ENCODE measurements at places on chromosomes 7 and 10. TPM values are rescaled to one million over a fixed set of nuclear protein-coding genes. Genes with fewer than 3 reads are reported as not detected.

GRCh38 chr7:5633161-5634106 lies 148.0 kb downstream of the RNF216 start:
- H3K27ac ChIP-seq, result peak overlapping the region; percentile 69
- H3K36me3 ChIP-seq, result no peaks in the 10 kb centered on the region
- H3K27me3 ChIP-seq, result no peaks in the 10 kb centered on the region
- DNase-seq, result no peak

- no peak for DNase-seq
- no peaks in the 10 kb centered on the region for H3K36me3 ChIP-seq
- H3K27me3 ChIP-seq, result no peaks in the 10 kb centered on the region
- no peaks in the 10 kb centered on the region for H3K4me1 ChIP-seq
- H3K4me3 ChIP-seq, result no peak overlapping the region
Observed at GRCh38 chr7:124201768-124202349, 169.0 kb upstream of the TMEM229A start.

GRCh38 chr7:96016056-96016586 lies 243.8 kb downstream of the DYNC1I1 start:
- no peaks in the 10 kb centered on the region for H3K27me3 ChIP-seq
- no peaks in the 10 kb centered on the region for H3K36me3 ChIP-seq
- DNase-seq, result no peak
- H3K27ac ChIP-seq, result no peak overlapping the region
- H3K4me1 ChIP-seq, result peaks cover 8% of the 10 kb centered on the region

GRCh38 chr10:34121125-34121753 lies 693.9 kb downstream of the PARD3 start:
- H3K27me3 ChIP-seq, result no peaks in the 10 kb centered on the region
- H3K4me1 ChIP-seq, result peaks cover 3% of the 10 kb centered on the region
- no peak overlapping the region for H3K27ac ChIP-seq
- DNase-seq, result no peak
- no peak overlapping the region for H3K4me3 ChIP-seq

DNA sequence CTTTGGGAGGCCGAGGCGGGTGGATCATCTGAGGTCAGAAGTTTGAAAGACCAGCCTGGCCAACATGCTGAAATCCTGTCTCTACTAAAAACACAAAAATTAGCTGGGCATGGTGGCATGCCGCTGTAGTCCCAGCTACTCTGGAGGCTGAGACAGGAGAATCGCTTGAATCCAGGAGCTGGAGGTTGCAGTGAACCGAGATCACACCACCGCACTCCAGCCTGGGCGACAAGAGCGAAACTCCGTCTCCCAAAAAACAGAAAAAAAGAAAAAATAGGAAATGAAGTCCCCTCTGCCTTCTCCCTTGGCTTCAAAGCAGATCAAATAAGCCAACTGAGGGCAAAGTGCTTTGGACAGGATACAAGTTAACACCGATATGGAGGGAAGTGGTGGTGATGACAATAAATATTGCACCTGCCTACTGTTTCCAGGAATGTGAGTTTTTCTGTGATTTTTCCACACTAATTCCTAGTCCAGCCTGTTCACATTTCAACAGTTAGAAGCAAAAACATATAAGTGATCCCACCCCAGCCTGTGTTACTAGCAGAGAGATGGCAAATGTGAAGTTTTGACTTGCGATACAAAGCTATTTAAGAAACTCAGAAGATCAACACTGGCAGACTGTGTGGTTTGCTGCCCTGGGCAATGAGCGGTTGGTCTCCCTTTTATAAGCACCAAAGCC lies 291.2 kb upstream of the AOAH start:
- no peaks in the 10 kb centered on the region for H3K4me1 ChIP-seq
- H3K36me3 ChIP-seq, result no peaks in the 10 kb centered on the region
- H3K27ac ChIP-seq, result no peak overlapping the region
- no peak overlapping the region for H3K4me3 ChIP-seq

DNA sequence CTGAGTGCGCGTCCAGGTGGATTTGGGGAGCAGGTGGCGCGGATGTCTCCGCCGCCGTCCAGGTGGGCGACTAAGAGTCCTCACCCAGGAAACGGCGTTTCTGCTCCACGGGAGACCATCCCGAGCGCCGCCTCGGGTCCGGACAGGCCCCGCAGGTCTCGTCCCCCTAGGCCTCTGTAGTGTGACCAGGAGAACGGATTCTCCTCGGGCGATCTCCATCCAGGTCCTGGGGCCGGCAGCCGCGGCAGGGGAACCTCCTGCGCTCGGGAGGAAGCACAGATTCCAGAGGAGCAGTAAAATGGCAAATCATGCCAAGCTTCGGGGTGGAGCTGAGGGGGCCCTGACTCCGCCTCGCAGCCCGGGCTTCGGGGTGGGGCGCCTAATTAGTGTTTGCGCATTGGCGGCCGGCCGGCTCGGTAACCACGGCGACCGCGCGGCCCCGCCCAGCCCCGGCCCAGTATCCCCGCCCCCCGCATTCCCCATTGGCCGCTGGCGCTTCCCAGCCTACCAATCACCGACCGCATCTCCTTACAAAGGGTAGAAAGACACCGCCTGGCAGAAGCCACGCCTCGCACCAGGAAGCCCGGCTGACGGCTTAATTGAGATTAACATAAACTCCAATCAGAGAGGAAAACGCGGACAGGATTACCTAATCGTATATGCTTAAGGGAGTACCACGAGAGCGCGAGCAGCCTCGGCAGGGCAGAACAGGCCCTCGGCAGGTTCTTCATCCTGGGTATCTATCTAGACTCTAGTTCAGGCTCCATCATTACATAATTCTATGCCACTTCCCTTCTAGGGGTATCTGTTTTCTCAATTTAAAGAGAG lies 168.6 kb downstream of the ARHGAP12 start:
- H3K27ac ChIP-seq, result peak overlapping the region; percentile 90
- no peaks in the 10 kb centered on the region for H3K36me3 ChIP-seq
- H3K4me3 ChIP-seq, result peak overlapping the region; percentile 71
- H3K4me1 ChIP-seq, result peaks cover 17% of the 10 kb centered on the region

CLRN3 gene
- not detected for total RNA-seq

ST8SIA6 gene
- total RNA-seq, result 0.87 TPM

OR2A14 gene
- not detected for total RNA-seq

DNA sequence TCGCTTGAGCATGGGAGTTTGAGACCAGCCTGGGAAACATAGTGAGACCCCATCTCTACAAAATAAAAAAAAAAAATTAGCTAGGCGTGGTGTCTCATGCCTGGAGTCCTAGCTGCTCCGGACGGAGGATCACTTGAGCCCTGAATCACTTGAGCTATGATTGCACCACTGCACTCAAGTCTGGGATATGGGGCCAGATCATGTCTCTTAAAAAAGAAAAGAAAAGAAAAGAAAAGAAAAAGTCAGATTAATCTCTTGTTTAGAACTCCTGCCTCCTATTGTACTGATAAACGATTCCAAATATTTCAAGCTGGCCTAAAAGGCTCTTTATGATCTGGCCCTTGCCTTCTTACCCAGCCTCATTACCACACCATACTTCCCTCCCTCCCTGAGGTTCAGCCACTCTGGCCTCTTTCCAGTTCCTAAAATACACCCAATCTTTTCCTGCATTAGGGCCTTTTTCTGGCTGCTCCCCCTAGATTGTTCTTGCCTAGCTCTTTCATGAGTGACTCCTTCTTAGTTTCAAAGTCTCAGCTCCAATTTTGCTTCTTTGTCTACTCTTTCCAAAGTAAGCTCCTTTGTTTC lies 41.7 kb downstream of the VCL start:
- peak overlapping the region; percentile 59 for H3K27ac ChIP-seq
- H3K27me3 ChIP-seq, result no peaks in the 10 kb centered on the region
- H3K4me1 ChIP-seq, result peaks cover 37% of the 10 kb centered on the region
- H3K4me3 ChIP-seq, result no peak overlapping the region

- no peak overlapping the region for H3K4me3 ChIP-seq
- no peaks in the 10 kb centered on the region for H3K27me3 ChIP-seq
- H3K4me1 ChIP-seq, result peaks cover 57% of the 10 kb centered on the region
- peak overlapping the region; percentile 50 for H3K27ac ChIP-seq
- no peaks in the 10 kb centered on the region for H3K36me3 ChIP-seq
Observed at GRCh38 chr7:100472121-100472851, 6.7 kb downstream of the TSC22D4 start.

DNA sequence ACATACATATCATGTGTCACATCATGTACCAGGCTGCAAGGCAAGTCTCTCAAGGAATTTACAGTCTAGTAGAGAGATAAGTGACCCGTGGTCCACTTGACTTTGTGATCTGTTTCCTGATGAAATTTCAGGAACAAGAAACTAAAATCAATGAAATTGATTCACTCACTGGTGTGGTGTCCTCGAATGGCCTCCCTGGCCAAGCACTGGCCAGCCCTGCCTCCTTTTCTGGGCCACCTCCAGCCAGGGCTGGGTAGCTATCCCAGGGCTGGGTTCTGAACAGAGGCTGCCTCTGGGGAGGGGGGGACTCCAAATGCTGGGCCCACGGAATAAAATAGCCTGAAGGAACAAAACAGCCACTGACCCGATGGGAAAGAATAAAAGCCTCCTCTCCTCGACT lies 182.2 kb downstream of the HERPUD2 start:
- no peak for DNase-seq
- no peaks in the 10 kb centered on the region for H3K4me1 ChIP-seq
- H3K27me3 ChIP-seq, result no peaks in the 10 kb centered on the region
- H3K36me3 ChIP-seq, result no peaks in the 10 kb centered on the region
- no peak overlapping the region for H3K27ac ChIP-seq
- no peak overlapping the region for H3K4me3 ChIP-seq

- H3K4me1 ChIP-seq, result no peaks in the 10 kb centered on the region
- no peaks in the 10 kb centered on the region for H3K27me3 ChIP-seq
- no peak overlapping the region for H3K27ac ChIP-seq
- no peak overlapping the region for H3K4me3 ChIP-seq
Observed at GRCh38 chr10:27661514-27662286, 83.9 kb downstream of the MKX start.

DNA sequence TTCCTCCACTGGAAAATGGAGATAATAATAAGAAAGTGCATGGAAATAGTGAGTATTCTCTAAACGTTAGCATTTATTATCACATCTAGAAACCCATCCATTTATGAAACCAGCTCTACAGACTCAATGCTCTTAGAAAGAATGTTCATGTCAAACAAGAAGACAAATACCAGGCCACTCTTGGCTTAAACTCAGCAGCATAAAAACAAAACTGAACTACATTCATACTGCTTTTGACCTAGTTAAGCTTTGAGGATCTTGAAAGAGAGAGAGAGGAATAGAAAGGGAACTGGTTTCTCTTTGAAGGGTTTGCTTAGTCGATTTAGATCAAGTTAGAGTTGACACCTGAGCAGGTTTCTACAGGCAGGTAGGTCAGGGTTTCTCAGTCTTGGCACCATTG lies 332.9 kb upstream of the PRKCQ start:
- H3K27me3 ChIP-seq, result no peaks in the 10 kb centered on the region
- no peak overlapping the region for H3K27ac ChIP-seq
- H3K36me3 ChIP-seq, result no peaks in the 10 kb centered on the region
- H3K4me3 ChIP-seq, result no peak overlapping the region
- no peaks in the 10 kb centered on the region for H3K4me1 ChIP-seq

LAMB4 gene
- 3.0 TPM for total RNA-seq

DNA sequence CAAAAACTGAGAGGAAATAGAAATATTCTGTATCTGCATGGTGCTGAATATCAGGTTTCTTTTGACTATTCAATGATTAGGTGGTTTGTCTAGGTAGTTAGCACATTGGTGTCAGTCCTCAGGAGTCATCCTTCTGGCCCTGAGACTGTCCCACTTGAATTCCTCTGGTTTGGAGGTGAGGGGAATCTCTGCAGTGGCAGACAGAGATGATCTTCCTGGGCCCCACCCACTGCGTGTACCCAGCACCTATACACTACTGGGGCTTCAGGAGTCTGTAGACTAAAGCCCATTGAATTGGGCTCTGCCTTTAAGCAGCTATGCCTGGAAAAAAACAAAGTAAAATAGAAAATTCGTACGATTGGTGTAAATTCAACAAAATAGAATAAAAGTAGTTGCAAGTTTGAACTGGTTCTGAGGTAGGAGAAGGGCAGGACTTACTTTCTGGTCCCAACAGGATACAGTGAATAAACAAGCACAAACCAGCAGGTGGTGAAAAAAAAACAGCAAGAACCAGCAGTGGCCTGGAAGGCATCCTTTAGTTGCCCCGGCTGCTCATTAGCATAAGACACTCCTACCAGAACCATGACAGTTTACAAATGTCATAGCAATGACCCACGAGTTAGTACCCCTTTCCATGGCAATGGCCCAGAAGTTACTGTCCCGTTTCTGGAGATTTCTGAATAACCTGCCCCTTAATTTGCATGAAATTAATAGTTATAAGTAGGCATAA lies 1.7 kb downstream of the LIPM start:
- no peak for DNase-seq
- no peak overlapping the region for H3K27ac ChIP-seq
- no peaks in the 10 kb centered on the region for H3K36me3 ChIP-seq
- H3K27me3 ChIP-seq, result no peaks in the 10 kb centered on the region
- no peak overlapping the region for H3K4me3 ChIP-seq

DNA sequence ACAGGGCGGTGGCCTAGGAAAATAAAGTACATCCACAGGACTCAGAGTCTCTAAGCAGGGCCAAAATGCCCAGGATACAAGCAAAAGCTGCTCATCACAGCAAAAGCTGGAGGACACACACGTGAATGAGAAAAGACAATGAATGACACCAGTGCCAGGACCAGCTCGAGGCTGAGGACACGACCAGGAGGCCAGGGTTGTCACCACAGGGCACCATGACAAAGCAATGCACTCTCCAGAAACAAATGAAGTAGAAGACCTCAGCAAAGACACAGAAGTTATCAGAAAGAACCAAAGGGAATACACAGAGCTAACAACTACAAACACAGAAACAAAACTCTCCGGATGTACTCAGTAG lies 92.1 kb downstream of the FOXL3 start:
- peak; percentile 4 for DNase-seq
- H3K27ac ChIP-seq, result no peak overlapping the region
- no peaks in the 10 kb centered on the region for H3K36me3 ChIP-seq
- no peak overlapping the region for H3K4me3 ChIP-seq
- H3K4me1 ChIP-seq, result peaks cover 10% of the 10 kb centered on the region
- no peaks in the 10 kb centered on the region for H3K27me3 ChIP-seq

DNA sequence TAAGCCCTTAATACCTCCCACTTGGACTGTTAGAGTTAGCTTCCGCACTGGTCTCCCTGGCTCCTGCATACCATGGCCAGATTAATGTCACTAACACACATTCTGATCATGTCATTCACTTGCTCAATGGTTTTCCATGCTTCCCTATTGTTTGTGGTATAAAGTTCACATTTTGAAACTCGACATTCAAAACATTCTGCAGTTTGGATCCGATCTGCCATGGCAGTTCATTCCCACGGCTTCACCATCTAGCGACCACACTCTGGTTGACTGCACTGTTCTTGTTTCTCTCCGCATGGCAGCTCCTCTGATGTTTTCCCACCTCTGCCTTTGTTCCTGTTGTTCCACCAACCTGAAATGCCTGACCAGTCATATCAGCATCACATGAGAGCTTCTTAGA lies 87.4 kb upstream of the WAC start:
- no peak overlapping the region for H3K4me3 ChIP-seq
- H3K27me3 ChIP-seq, result no peaks in the 10 kb centered on the region
- H3K4me1 ChIP-seq, result no peaks in the 10 kb centered on the region

ADAM8 gene
- 12.8 TPM for total RNA-seq

DNA sequence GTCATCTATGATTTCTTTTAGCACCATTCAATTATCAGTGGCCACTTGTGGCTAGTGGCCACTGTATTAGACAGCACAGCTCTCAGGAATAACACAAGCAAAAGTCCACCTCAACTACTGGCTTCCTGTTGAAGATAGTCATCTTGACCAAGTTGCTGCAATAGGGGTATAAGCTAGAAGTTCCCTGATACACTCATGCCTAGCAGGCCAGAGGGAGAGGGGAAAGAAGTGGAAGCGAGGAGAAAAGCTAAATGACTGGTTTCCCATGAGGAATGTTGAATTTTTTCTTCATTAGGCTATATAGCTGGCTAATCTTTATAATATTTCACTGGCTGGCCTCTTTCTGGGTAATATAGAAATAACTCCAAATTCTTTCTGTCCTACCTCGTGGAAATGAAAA lies 327.5 kb upstream of the MEOX2 start:
- no peaks in the 10 kb centered on the region for H3K36me3 ChIP-seq
- H3K27ac ChIP-seq, result no peak overlapping the region
- H3K27me3 ChIP-seq, result no peaks in the 10 kb centered on the region
- H3K4me3 ChIP-seq, result no peak overlapping the region
- H3K4me1 ChIP-seq, result no peaks in the 10 kb centered on the region

SLC26A5 gene
- total RNA-seq, result 1.7 TPM

Measured in testis (tissue), 5 donors.